ENCODE measurements at places on chromosomes 11 and 22.

GRCh38 chr11:93633835-93634234 lies 27.6 kb upstream of the CEP295 start:
- no peak for DNase-seq
- H3K4me3 ChIP-seq = no peak overlapping the region
- no peaks in the 10 kb centered on the region for H3K4me1 ChIP-seq
- no peaks in the 10 kb centered on the region for H3K27me3 ChIP-seq
- no peak overlapping the region for H3K27ac ChIP-seq

- DNase-seq = no peak
- H3K27ac ChIP-seq = no peak overlapping the region
- no peaks in the 10 kb centered on the region for H3K4me1 ChIP-seq
- no peaks in the 10 kb centered on the region for H3K36me3 ChIP-seq
Measured at GRCh38 chr22:22789233-22789921, 98.2 kb upstream of the IGLL5 start.

- peaks cover 16% of the 10 kb centered on the region for H3K4me1 ChIP-seq
- H3K4me3 ChIP-seq = no peak overlapping the region
- H3K36me3 ChIP-seq = no peaks in the 10 kb centered on the region
- DNase-seq = no peak
Measured at GRCh38 chr11:35326266-35326879, 93.0 kb downstream of the SLC1A2 start.

DNA sequence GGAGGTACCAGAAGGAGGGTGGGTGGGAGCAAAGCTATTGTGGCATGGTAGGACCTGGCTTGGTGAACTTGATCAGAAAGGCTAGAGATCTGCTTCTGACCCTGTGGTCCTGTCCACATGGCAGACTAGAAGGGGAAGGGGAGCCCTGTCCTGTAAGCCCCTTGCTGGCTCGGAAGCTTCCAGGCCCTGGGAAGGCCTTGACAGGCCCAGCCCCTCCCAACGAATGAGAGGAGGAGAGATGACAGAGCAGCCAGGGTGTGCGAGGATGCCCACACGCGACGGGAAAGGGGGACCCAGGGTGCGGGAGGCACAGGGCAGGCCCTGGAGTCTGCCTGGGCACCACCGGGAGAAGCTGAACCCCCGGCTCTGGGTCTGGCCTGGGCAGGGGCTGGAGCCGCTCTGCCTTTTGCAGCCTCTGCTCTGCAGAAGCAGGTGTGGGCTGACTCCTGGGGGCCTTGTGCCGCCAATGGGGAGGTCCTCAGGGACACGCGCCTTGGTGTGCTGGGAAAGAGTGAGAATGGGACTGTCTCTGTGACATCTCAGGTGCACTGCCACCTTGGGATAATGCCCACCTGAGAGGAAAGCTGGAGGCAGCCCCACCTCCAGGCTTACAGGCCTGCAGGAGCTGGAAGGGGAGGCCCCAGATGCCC lies 1447.5 kb downstream of the BRD1 start:
- no peaks in the 10 kb centered on the region for H3K36me3 ChIP-seq
- no peaks in the 10 kb centered on the region for H3K27me3 ChIP-seq
- DNase-seq = no peak
- H3K4me3 ChIP-seq = no peak overlapping the region
- H3K4me1 ChIP-seq = no peaks in the 10 kb centered on the region

DNA sequence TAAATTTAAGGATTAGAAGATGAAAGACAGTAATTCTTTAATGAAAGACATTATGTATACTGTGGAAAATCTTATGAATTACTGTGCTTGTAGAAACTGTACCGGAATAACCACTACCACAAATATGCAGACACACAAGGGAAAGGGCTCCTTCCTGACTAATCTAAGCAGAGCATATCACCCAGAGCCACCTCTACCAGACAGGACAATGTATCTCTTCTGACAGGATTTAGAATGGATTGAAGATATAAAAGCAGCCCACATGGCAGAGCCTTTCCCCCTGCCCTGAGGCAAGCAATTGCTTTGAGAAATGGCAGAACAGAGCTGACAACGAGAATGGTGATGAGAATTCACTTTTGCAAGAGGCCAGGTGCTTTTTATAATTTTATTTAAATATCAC lies 144.1 kb downstream of the NOX4 start:
- no peaks in the 10 kb centered on the region for H3K36me3 ChIP-seq
- H3K27me3 ChIP-seq = no peaks in the 10 kb centered on the region
- no peak overlapping the region for H3K4me3 ChIP-seq
- H3K27ac ChIP-seq = no peak overlapping the region

- no peak for DNase-seq
- no peaks in the 10 kb centered on the region for H3K27me3 ChIP-seq
- no peaks in the 10 kb centered on the region for H3K4me1 ChIP-seq
- no peak overlapping the region for H3K4me3 ChIP-seq
- no peaks in the 10 kb centered on the region for H3K36me3 ChIP-seq
Measured at GRCh38 chr11:130051082-130051481, 18.6 kb upstream of the APLP2 start.

- no peaks in the 10 kb centered on the region for H3K4me1 ChIP-seq
- H3K36me3 ChIP-seq = no peaks in the 10 kb centered on the region
- H3K4me3 ChIP-seq = no peak overlapping the region
- no peak overlapping the region for H3K27ac ChIP-seq
- DNase-seq = no peak
Measured at GRCh38 chr11:130514316-130514715, 65.9 kb downstream of the ADAMTS15 start.

- H3K4me1 ChIP-seq = no peaks in the 10 kb centered on the region
- no peaks in the 10 kb centered on the region for H3K36me3 ChIP-seq
- no peak for DNase-seq
Measured at GRCh38 chr22:46538814-46539160, 1.4 kb upstream of the CELSR1 start.
